ENCODE measurements at places on chromosomes 12 and 14. TPM values are rescaled to one million over a fixed set of nuclear protein-coding genes. Genes with fewer than 3 reads are reported as not detected.

The C12orf54 gene
- total RNA-seq, result 0.65 TPM

The MMP17 gene
- total RNA-seq, result 5.4 TPM

The CLEC1A gene
- total RNA-seq, result 7.0 TPM

DNA sequence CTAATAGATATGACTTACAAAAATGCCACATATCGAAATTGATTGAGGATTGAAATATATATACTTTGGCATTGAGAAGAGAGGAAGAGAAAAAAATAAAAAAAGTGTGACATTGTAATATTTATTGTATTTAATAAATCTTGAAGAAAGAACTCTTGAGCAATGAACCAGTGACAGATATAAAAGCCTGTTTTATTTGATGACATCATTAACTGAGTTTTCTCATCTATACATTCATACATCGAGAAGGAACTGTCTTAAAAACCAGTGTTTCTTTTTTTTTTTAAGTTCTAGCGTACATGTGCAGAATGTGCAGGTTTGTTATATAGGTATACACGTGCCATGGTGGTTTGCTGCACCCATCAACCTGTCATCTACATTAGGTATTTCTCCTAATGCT lies 368.2 kb downstream of the SNAPC1 start:
- DNase-seq, result no peak

The PTGDR gene
- 2.9 TPM for total RNA-seq
